ENCODE measurements at places on chromosomes 13 and 19.

GRCh38 chr13:60924856-60925255, 490.8 kb downstream of the PCDH20 start:
- DNase-seq = no peak

DNA sequence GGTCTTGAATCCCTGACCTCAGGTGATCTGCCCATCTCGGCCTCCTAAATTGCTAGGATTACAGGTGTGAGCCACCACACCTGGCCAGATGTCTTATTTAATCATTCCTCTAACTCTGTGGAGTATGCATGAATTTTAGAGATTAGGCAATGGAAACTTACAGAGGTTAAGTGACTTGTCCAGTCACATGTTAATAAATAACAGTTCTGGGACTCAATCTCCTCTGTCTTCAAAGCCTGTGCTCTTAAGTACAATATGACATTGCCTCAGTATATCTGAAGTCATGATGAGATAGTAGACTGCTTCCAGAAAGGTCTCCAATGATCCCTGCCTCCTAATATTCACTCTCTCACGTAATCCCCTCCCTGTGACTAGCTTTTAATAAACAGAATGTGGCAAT, 72.9 kb upstream of the TDRD3 start:
- DNase-seq = no peak

DNA sequence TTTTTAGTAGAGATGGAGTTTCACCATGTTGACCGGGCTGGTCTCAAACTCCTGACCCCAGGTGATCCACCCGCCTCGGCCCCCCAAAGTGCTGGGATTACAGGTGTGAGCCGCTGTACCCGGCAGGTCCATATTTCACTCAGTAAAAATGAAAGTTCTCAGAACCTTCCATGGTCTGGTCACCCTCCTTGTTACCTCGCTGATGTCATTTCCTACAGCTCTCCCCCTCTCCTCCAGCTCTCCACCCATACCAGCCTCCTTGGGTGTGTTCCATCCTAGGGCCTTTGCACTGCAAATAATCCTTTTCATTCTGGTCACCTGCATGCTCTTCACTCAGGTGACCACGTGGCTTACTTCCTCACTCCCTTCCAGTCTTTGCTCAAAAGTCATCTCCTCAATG, 78.2 kb upstream of the TNFSF11 start:
- no peak for DNase-seq

DNA sequence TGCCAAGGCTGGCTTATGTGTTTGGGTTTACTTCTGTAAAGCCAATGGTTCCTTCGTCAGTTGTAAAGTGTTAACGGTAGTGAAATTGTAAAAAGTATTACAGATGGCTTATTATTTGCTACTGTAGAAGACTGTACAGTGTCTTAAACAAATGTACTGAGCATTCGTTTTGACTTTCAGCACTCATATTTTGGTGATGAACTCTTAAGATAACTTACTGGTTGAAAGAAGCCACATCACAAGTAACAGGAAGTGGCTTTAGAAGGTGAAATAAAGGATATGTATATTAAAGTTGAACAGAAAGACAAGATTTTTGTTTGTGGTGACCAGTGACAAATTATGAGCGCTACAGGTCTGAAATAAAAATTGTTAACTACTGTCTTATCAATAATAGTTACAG, 64.2 kb downstream of the URI1 start:
- DNase-seq = no peak

DNA sequence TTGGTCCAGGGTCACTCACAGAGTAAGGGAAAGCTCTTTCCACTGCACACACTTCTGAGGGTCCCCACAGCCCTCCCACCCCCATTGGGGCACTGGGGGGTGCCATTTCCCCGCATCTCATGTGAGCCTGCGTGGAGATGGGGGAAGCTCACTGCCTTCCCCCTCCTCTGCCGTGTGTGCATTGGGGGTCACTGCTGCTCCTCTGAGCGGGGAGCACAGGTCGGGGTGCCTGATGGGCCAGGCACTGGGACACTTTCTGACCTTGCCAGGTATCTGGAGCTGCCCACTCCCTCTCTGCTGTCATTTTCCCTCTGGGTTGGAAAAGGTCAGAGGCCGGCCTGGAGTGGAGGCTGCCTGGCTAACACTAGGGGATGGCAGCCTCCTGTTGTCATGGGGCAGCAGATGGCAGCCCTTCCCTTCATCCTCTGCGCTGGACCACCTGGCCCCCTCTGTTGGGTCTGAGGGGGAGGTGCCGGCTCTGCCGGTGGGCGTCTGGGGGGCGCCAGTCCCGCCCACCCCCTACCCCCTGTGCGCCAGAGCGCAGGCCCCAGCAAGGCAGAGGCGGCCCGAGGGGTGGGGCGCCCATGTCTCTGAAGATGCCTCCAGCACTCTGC, 9.1 kb downstream of the SSBP4 start:
- no peak for DNase-seq

- no peak for DNase-seq
Measured at GRCh38 chr19:18351544-18351943, 11.1 kb downstream of the PGPEP1 start.

DNA sequence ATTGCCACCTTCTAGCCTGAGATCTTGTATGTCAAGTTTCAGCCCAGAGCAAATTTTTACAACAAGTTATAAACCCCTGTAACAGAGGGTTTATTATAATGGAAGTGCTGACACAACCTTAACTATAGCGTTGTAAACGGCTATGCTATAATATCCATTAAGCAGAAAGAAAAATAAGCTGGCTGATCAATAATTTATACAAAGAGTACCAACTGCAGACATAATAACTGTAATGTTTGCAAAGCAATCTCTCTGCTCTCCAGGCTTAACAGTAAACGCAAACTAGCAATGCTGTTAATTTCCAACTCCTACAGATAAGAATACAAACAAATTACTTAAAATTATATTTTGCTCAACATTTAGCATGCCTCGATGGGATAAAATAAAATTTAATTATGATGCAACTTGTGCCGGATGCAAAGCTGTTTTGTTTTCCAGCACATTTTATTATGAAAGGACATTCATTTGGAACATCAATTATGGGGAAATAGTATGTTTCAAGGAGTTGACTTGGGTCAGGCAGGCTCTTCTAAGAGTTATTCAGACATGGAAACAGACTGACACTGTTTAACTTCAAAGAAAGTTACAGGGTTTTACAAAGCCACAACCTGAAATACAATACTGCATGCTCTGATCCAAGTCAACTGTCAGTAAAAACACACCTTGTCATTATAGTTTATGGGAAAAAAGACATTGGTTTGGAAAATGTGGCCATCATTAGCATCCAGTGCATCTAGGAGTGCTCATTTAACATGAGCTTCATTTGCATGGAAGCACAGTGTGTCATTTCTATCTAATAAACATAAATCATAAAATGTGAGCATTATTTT, 6.6 kb upstream of the DACH1 start:
- no peak for DNase-seq

GRCh38 chr13:64052521-64052920, 2636.9 kb upstream of the PCDH20 start:
- DNase-seq = no peak

DNA sequence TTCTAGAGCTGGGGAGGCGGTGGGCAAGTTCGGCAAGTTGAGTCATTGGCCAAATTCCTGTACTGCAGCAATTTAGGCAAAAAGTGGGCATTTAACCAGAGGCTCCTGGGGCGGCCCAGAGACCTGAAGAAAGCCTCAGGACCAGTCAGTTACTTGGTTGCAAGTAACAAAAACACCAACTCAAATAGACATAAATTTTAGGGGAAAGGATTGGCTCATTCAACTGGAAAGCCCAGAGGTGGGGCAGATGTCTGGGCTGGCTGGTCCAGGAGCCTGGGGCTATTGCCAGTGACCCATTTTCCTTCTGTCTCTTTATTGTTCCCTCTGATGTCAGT, 97.1 kb downstream of the SIPA1L3 start:
- DNase-seq = no peak

GRCh38 chr19:2549701-2550191, 73.8 kb downstream of the GADD45B start:
- DNase-seq = no peak

DNA sequence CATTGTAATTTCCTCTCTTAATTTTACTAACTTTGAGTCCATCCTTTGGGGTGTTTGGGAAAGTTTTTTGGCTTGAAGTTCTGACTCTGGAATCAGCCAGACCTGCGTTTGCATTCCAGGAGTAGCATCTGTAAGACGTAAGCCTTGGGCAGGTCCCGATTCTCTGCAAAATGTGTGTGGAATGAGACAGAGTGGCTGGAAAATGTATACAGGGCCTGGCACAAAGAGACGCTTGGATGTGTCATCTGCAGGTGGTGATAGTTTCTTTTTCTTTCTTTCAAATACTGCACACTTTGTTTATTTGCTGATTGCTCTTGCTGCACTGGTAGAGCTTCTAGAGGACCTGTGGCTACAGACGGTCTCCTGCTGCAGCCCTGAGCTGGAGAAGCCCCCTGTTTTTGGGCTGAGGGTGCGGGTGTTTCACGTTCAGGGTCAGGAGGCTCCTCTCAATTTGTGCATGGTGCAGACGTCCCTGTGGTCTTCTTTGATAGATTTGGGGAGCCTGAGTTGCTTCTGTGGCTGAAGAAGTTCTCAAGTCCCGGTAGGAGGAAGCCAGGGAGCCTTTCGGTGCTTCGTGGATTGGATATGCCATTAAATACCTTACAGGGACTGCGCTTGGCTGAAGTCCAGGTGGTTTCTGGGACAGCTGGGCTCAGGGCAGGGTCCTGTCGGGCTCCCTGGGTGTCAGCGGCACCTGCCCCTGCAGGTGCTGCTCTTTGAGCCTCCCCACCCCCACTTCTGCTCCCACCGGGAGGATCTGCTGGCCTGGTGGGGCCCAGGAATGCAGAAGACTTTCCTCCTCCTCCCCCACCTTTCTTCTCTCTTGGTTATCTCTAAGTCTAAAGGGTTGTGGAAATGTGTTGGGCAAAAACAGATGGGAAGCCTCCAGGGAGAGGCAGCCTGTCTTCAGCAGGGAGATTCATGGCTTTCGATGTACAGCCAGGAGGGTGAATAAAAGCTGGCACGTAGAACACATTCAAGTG, 44.0 kb upstream of the GAS6 start:
- DNase-seq = no peak

- no peak for DNase-seq
Measured at GRCh38 chr13:93398167-93399035, 171.8 kb downstream of the GPC6 start.

- DNase-seq = no peak
Measured at GRCh38 chr19:10137751-10138682, 18.3 kb upstream of the EIF3G start.

- no peak for DNase-seq
Measured at GRCh38 chr19:56823417-56823816, 17.1 kb downstream of the PEG3 start.

DNA sequence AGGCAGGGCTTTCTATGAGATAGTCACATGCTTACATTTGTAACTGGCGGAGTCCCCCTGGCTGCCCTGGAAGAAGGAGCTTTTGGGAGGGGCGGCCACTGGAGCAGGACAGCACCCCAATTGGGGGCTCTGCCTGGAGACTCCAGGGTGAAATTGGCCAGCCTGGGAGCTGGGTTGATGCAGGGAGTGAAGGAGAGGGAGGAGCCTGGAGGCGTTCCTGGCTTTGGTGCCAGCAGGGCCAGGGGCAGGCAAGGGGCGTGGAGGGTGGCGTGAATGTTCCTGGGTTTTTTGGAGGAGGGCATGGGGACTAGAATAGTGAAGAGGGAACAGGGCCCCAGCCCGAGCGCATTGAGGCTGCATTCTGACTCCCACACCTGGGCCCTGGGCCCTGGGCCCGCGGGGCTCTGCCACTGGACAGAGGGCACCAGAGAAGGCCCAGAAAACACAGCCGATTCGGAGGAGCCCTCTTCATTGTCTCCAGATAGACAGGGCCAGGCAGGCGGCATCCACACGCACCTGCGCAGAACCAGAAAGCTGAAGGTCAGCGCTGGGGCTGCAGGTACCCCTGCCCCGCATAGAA, 29.5 kb downstream of the COMP start:
- no peak for DNase-seq

DNA sequence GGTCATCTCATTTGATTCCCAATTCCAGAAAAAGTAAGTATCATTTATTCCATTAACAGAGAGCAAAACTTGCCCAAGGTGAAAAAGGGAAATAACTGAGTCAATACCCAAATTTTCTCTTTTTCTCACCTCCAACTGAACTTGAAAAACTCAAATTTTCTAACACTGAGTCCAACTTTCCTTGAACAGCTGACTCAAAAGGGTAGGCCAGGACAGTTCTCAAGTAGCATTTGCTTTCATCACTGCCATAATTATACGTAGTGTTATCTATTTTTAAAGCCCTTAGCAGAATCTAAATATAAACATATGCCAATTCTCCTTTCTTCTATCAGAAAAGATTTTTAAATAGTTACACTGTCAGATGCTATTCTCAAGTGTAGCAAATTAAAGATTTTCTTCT, 3.5 kb downstream of the N4BP2L2 start:
- DNase-seq = no peak

DNA sequence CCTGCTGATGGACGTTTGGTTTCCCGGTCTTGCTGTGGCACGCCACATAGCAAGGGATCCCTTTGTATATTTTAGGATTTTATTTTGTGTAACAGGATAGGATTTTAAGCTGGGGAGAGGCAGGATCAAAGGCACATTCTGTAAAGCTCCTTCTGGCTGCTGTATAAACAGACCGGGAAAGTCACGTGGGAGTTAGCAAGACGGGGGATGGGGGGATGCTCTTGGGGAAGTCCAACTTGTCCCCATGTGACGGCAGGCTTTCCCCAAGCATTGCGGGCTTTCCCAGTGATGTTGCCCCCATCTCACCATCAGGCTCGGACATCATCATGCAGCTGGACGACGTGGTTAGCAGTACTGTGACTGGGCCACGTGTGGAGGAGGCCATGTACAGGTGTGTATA, 5.8 kb downstream of the QTRT1 start:
- DNase-seq = no peak

DNA sequence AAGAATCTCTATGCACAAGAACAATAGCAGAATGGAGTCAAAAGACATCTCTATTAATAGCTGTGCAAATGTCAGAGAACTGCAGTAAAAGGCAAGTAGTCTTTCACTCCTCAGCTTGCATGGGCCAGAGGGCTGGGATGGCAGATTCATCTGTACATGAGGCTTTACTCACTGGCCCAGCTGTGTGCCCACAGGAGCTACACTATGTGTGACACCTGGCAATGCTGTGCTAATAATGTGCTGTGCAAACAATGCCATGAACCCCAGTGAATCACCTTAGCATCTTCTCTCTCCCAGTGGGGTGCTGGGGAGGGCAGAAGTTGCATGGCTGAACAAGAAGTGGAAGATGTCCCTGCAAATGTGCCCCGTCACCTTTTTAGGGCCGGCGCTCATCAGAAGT, 73.1 kb downstream of the KL start:
- no peak for DNase-seq

GRCh38 chr19:33064458-33064791, 263 bp downstream of the RHPN2 start:
- peak; percentile 54 for DNase-seq
